Stimulated activated CD4-positive, alpha-beta T cell treated with anti-CD3 and anti-CD28 coated beads, Interleukin-2, amount 100 ng/mL, for 48 hours (primary cell): ENCODE measurements at places on chromosomes 2 and 18.

DNA sequence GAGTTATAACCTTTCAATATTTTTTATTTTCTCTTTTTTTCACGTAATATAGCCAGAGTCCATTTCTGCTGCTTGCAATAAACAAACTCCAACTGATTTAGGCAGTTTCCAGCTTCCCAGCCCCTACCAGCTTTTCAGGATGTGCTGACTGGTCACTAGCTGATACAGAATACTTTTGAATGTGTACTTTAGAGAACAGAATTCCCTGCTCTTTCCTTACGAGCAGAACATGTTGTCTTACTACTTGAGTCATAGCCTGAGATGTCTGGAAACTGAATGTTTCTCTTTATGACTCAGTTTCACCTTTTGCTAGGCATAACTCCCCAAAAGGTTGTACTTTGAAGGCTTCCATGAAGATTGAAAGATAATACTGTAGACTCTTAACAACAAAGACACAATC lies 44.5 kb upstream of the KCNE4 start:
- no peak for DNase-seq

DNA sequence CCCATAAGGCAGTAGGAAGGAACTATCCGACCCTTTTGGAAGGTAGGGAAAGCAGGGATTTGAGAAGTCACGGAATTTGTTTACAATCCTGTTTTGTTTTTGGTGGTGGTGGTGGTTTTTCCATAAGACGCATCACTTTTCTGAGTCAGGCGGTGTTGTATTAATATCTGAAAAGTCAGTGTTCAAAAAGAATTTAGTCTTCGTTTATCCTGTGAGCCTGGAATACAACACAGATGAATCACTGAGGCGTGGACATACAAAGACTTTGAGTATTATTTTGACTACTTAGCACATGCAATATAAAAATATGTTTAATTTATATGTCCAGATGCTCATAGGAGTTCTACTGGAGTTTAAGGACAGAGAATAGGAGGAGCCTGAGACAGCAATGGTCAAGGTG lies 785 bp downstream of the ZNF892 start:
- DNase-seq, result no peak

- no peak for DNase-seq
Measured at GRCh38 chr2:216710551-216711301, 15.4 kb upstream of the IGFBP5 start.

DNA sequence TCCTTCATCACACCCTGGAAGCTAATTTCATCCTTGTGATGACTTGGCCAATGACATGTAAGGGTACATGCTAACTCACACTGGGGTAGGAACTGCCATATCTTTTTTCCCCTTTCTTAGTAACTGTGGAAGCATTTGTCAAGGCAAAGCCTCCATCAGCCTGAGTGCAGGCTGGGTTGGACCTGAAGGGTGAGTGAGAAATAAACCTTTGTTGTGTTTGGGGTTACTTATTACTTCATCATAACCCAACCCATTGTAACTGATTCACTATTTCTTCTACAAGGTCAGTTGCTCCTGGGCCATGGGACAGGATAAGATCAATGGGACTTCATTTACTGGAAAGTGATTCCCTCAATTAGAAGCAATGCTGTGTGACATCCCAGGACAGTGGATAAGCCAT lies 108.4 kb downstream of the COL6A3 start:
- no peak for DNase-seq

DNA sequence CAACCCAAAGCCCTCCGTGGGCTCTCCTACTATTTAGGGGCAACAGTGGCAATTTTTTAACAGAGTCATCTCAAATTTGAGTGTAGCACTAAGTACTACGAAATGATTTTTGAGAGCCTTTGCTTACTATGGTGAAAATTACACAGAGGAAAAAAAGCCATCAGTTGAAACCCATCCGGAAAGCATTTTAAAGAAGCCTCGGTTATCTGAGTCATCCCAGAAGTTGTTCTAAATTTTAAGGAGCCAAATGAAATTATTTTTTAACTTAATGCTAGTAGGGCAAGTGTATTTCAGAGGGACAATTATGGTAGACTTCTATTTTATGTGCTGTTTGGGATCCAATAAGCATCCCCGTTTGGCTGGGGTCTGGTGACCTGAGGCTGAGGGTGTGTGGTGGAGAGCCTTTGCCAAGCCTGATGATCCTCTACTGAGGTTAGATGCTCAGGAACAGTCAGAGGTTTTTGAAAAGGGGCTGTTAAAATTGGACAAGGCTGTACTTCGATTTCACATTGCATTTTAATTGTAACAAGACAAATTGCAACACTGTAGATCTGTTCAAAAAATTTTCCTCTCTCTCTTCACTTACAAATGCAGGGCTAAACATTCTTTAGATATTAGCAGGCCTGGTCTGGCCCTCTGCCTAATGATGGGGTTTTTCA lies 47.0 kb downstream of the RAPGEF4 start:
- no peak for DNase-seq
